ENCODE measurements at places on chromosomes 3 and 15.

- no peak for DNase-seq
Measured at GRCh38 chr15:62440362-62441105, 275.4 kb upstream of the C2CD4B start.

GRCh38 chr15:63715818-63716217, 117.9 kb downstream of the HERC1 start:
- no peak for DNase-seq

DNA sequence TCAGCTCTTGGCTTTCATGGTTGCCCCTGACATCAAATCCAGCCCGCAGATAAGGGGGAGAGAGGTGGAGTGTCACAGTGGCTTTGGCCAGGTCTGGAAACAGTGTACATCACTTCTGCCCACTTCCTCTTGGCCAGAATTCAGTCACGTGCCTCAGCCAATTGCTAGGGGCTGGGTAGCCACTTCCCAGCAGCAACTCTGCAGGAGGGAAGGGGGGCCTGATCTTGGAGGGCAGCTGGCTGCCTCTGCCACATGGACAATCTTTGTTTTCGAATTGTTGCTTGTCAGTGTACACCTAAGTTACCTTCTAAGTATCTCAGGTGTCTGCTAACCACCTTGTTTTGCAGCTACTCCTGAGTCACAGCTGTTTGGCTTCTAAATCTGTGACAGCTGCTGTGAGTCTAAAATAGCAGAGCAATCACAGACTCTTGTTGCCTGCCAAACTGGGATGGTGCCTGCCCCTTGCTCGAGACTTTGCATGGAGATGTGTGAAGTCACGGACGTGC, 41.0 kb upstream of the LIMD1 start:
- no peak for DNase-seq

DNA sequence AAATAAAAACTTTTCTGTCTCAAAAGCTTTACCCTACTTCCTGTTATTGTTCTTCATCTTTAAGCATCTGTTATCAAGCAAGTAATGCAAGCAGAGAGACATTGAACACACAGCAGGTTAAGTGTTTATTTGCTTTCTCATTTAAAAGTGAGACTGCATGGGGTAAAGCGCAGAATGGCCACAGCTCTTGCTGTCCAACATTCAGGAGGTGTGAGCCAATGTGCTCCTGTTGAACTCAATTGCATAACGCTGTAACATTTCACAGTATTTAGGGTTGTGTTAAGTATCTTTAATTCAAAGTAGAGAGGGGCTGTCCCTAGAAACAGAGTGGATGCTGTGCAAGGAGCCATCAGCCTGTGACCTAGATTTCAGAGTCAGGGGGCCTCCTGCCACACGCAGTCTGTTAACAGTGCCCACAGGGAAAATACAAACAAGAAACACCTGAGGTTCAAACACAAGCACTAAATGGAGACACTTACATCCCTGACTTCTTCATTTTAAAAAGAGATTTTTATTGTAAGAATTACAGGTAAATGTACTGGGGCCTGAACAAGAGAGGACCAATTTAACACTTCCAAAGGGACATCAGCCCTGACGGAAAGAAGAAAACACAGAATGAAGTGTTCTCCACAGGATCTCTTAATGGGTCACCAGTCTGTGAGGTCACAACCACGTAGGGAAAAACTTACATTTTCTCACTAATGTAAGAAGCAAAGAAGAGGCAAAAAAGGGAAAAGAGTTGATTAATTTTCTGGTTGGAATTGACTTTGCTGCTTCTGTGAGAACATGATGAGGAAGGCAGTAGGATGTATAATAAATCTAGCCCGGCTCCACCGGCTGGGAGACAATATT, 815.1 kb downstream of the VGLL3 start:
- no peak for DNase-seq

DNA sequence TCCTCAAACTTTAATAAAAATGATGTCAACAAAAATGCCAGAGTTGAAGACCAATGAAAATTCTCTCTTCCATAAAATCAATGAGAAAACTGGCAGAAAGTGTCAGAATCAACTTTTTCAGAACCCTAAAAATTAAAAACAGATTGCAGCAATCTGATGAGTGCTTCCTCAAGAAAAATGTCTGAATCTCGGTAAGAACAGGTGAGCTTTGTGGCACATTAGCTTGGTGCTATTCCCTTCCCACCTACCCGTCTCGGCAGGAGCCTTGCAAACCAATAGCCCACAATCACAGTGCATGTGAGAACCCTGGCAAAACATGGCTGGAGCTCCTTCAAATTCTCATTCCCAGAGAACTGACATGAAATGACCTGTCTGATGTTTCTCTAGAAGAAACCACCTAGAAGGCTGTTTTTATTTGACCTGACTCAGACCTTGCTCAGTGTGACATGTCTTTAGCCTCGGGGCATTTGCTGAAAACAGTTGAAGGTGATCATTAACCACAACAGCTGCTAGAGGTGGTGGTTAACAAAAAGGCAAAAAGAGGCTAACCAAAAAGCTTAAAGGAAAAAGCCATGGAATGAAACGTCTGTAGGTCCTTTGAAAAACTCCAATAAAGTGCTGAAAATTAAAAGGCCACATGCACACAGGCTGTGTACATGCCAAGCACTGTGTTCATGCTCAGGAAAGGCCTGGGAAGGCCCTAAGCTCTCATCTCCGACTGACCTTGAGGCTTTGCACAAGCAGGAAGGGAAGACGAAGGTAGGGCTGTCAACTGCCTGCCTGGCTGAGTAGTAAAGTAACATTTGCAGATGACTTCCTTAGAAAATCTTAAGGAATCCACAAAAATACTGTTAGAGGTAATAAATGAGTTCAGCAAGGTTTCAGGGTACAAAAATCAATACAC, 253.0 kb upstream of the NSMCE3 start:
- no peak for DNase-seq

GRCh38 chr15:70387081-70387480, 289.4 kb upstream of the TLE3 start:
- no peak for DNase-seq

- DNase-seq, result no peak
Measured at GRCh38 chr3:125433091-125433534, 58.0 kb upstream of the ZNF148 start.

- DNase-seq, result no peak
Measured at GRCh38 chr3:127585163-127585812, 5.2 kb downstream of the TPRA1 start.

DNA sequence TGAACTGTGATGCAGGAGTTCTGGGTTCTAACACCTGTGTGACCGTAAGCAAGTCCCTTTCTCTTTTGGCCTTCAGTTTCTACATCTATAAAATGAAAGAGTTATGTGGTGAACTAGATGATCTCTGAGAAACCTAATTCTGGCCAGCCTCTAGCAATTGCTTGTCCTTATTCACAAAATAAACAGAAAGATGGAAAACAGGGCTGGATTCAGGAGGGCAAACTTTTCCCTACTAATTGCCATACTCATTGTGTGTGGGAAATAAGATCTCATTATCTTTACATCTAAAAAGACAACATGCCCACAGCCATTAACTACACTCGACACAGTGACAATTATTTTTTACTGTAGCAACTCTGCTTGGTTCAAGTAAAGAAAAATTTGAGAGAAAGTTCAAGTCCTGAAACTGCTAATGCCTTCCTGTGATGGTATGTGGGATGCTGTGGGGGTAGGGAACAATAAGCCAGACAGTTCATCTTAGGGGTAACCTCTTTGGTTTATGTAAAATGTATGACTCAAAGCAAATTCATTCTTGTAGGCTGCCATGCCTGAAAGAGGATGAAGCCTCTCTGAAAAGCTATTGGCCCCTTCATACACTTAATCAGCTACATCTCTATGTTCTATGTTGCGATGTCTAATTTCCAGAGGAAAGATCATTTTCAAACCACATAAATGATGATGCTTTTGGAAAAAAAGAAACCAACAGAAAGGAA, 177.6 kb upstream of the BCL6 start:
- no peak for DNase-seq

DNA sequence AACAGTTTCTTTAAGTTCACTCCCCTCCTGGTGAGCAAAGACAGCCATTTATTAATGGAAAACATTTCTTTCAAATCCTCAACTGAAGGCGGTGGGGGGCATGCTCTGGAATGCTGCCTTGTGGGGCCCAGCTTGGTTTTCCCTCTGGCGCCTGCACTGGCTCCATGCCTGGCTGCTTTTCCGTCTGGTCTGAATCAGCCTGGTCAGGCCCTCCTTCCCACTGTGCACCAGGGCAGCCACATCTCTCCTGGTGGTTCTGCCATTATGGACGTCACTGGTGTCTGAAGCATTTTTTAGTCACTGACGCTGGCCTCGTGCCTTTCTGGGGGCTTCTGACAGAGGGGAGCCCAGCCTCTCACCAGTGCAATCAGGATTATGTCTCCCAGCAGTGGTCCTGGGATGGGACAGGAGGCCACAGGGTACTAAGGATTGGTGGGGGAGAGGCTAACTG, 57.6 kb upstream of the APEH start:
- no peak for DNase-seq

DNA sequence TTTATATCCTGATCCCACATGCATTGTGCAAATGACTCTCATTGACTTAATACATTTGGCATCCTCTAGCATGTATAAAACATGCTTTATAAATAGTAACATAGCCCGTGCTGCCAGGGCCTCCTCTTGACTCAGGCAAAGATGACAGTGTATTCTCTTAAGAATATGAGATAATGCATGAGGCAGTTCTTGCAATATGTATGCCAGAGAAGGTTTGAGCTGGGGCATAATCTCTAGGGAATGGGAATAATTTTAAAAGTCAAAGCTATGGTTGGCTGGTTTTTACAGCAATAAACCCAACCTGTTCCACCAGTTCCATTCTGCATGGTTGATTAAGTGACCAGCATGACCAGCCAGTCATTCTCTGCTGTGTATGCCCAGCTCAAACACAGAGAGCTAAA, 179.0 kb upstream of the PFN2 start:
- no peak for DNase-seq

- no peak for DNase-seq
Measured at GRCh38 chr15:56654624-56655023, 78.7 kb downstream of the ZNF280D start.

DNA sequence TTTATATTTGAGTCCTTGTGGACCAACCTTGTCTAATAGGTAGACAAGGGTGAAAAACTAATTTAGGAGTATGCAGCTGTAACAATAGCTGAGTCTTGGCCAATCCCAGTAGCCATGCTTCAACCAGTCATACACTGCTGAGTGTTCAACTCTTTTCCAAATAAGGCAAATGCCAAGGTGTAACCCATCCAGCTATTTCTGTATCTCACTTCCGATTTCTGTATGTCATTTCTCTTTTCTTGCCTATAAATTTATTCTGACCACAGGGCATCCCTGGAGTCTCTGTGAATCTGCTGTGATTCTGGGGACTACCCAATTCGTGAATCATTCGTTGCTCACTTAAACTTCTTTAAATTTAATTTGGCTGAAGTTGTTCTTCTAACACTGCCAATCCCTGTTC, 93.2 kb downstream of the MAGI1 start:
- no peak for DNase-seq

GRCh38 chr15:67456677-67457529, 64.0 kb upstream of the C15orf61 start:
- peak; percentile 82 for DNase-seq

DNA sequence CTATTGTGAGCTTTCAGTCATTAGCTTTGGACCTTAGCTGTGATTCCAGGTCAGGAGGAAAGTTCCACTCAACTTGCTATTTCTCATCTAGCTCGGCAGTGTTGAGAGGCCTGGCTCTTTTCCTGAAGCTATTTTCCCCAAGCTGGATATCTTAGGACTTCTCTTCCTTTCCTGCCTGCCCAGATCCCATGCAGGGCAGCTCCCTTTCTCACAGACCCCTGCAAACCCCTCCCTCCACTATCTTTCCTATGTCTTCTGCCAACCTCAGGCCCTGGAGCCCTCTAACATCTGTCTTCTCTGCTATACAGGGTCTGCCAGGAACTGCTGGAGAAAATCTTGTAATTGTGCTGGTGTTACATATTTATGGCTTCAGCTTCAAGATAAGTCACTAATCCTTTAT, 49.6 kb downstream of the SH3GL3 start:
- no peak for DNase-seq

- DNase-seq, result no peak
Measured at GRCh38 chr3:100561459-100562158, 47.8 kb upstream of the ADGRG7 start.

- no peak for DNase-seq
Measured at GRCh38 chr15:53549697-53550305, 209.7 kb downstream of the WDR72 start.

DNA sequence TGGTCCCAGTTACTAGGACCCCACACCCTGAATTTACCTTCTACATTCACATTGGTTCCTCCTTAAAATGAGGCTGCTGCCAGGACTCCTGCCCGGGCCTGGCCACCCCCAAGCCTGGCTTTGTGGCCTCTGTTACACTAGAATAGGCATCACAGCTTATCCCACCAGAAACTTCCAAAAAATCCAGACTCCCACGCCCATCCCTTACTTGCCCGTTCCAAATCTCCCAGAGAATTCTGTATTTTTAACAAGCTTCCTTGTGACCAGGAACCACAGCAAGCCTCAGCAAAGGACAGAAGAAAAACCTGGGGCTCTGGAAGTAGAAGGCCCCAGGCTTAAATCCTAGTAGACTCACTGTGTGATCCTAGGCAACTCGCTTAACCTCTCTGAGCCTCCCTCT, 36.0 kb upstream of the SLC6A1 start:
- DNase-seq, result no peak

DNA sequence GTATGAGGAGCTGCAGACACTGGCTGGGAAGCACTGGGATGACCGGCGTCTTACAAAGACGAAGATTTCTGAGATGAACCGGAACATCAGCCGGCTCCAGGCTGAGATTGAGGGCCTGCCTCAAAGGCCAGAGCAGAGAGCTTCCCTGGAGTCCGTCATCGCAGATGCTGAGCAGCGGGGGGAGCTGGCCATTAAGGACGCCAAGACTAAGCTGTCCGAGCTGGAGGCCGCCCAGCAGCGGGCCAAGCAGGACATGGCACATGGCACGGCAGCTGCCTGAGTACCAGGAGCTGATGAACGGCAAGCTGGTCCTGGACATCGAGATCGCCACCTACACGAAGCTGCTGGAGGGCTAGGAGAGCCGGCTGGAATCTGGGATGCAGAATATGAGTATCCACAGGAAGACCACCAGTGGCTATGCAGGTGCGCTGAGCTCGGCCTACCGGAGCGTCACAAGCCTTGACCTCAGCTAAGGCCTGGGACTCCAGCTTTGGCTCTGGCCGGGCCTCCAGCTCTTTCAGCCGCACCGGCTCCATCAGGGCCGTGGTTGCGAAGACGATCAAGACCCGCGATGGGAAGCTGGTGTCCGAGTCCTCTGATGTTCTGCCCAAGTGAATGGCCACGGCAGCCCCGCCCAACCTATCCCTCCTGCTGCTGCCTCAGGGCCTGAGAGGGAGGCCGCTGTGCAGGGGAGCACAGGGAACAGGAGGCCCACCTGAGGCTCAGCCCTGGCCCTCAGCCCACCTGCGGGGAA, 9.2 kb upstream of the SHC4 start:
- DNase-seq, result no peak

DNA sequence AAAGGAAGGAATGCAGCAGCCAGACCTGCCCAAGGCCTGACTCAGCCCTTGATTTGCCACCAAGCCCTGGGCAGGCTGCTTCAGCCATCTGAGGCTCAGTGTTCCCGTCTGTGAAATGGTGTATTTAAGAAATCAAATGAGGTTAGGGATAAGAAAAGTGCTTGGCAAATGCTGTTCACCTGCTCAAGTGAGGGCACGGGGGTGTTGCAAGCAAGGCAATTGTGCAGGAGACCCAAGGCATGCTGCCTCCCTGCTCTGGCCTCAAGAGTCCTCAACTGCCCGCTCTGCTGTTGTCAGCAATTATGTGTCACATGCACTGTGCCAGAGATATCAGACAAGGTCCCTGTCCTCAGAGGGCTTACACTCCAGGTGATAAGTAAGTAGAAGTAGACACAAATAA, 101.8 kb downstream of the TPRA1 start:
- no peak for DNase-seq

- no peak for DNase-seq
Measured at GRCh38 chr3:144032531-144033239, 61.1 kb downstream of the DIPK2A start.

All from activated CD4-positive, alpha-beta T cell treated with anti-CD3 and anti-CD28 coated beads for 24 hours (primary cell).